Ammon's horn (tissue), 1 donor: ENCODE measurements at places on chromosomes 12 and 14.

GRCh38 chr14:55739967-55740648 lies 160.1 kb downstream of the KTN1 start:
- DNase-seq, result no peak

DNA sequence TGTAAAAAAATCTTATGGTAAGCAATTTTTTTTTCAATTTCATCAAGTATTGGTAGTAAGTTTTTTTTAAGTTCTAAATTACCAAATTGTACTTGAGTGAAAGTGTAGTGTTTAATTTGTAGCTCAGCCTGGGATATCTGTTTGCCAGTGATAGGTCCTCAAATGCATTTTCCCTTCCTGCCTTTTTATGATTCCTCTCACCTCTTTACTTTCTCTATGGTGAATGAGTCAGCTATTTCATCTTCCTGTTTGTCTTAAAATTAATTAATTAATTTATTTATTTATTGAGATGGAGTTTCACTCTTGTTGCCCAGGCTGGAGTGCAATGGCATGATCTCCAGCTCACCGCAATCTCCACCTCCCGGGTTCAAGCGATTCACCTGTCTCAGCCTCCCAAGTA lies 10.6 kb downstream of the SRP54 start:
- no peak for DNase-seq

DNA sequence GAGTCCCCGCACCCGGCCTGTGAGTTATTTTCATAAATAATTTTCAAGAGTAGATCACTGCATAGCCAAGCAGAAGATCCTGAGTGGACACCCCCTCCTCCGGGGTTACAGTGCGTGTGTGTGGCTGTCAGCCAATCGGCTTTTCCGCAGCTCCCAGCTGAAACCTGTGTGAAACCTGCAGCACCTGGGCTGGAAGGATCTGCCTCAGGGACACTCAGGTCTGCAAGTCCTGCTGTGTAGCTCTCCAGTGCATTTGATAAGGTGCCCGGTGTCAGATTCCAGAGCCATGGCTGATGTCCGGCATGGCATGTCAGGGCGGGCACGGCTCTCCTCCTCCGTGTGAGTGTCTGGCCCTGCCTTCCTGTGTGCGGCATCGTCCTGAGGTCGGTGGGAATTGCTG lies 124.8 kb downstream of the GLT1D1 start:
- DNase-seq, result no peak

GRCh38 chr12:98408681-98409080 lies 106.7 kb upstream of the TMPO start:
- no peak for DNase-seq

- no peak for DNase-seq
Observed at GRCh38 chr12:130127532-130127911, 34.7 kb upstream of the FZD10 start.

- no peak for DNase-seq
Observed at GRCh38 chr14:33103489-33103888, 164.8 kb downstream of the NPAS3 start.

DNA sequence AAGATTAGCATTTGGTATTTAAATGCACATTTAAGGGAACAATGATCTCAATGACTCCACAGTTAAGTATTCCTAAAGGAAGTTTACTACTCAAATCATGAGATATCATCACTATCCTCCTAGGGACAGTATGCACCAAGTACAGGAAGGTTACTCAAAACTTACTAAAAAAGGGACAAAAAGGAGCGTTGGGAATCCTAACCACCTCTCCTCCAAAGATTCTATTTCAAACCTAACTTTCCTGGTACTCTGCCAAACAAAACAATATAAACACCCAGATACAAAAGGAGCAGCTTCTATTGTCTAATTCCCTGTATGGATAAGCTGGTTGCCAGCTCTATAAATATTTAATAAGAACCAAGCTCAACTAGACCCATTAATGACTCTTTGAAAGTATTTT lies 377.7 kb downstream of the NUAK1 start:
- no peak for DNase-seq

- no peak for DNase-seq
Observed at GRCh38 chr14:62988967-62989366, 56.3 kb downstream of the KCNH5 start.
